ENCODE measurements at places on chromosomes 1 and 21.

DNA sequence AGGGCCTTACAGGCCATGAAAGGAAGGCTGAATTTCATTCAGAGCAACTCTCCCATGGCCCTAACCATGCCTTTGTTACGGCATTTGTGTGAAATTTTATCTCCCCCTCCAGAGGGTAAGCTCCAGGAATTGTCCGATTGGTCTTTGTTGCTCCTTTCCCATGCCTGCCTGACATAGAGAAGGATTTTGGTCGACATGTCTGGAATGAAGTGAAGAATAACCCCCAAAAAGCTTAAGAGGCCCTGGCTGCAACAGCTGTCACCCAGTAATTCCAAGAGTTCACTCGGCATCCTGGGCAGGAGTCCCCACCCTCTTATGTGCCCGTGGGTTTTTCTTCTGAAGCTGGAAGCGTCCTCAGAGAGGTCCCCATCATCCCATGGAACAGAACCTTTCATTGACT is 20.6 kb downstream of the CDA start:
- no peak for DNase-seq

- DNase-seq, result no peak
These were observed 455.1 kb upstream of the VAMP3 start for GRCh38 chr1:7315946-7316345.

DNA sequence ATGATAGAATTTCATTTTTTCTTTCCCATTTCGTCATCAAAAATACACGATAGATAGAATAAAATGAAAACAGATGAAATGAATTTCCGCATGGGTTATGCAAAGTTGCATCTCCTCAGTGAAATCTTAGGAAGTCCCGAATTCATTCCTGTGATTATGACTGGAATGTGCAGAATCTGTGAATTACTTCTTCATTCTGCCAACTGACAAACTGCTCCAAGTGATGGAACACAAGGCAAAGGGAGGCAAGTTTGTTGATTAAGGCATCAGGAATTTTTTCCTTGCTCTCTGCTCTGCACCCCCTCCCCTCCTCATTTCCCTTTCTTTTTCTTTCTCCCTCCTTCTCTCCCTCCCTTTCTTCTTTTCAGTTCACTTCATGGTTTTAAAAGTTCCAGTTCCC is 37.0 kb upstream of the ADGRL4 start:
- DNase-seq, result no peak

DNA sequence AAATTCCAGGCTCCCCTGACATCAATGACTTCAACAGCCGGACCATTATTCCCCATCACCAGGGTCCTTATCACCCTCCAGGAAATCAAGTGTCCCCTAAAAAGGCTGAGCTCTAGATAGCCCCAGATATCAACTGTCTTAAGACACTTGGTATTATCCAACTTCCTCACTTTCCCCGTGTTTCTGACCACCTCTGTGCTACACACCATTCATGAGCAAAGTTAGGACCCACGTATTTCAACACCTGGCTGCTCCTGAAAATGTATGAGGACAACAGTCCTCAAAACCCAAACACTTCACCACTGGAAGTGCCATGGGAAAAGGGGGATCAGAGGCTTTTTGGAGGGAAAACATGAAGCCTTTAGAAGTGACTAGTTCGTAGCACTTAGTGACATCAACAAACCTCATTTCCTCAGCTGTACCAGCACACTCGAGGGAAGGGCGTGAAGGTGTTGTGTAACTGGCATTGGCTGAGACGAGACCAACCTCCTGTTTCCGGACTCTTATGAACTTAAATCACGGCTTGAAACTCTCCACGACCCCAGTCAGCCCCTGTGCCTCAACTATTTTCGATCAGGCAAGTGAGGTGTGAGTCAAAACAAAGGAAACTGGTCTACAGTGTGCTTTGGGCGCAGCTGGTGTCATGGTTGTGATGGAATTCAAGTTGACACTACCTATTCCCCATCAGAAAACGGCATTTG is 4.1 kb upstream of the CHD5 start:
- no peak for DNase-seq

- DNase-seq, result no peak
These were observed 298.4 kb downstream of the ADGRL2 start for GRCh38 chr1:82099170-82099569.

GRCh38 chr1:181222972-181223505 is 134.5 kb downstream of the IER5 start:
- DNase-seq, result no peak

DNA sequence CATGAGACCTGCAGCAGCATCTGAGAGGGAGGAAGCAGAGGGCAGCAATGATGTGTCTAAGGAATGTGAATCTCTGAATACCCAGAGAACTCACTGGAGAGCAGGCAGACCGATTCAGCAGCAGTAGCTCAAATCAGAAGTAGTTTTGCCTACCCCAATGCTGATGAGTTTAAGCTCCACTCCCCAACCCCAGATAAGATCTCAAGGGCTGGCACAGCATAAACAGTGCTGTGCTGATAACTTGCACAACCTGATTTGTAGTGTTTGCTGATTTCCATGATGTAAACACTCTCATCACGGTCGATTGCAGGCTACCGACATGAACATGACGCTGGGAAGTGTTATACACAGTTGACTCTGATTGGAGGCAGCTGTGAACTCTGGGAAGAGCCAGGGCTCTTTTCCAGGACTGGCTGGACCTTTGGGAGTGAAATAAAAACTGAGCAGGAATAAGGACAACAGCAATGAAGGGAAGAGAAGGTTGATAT is 11.2 kb upstream of the HMGCS2 start:
- DNase-seq, result peak; percentile 58

GRCh38 chr1:239810061-239810481 is 281.6 kb upstream of the FMN2 start:
- no peak for DNase-seq

- DNase-seq, result peak; percentile 81
These were observed 8.3 kb downstream of the TENT5C start for GRCh38 chr1:117613969-117614729.

DNA sequence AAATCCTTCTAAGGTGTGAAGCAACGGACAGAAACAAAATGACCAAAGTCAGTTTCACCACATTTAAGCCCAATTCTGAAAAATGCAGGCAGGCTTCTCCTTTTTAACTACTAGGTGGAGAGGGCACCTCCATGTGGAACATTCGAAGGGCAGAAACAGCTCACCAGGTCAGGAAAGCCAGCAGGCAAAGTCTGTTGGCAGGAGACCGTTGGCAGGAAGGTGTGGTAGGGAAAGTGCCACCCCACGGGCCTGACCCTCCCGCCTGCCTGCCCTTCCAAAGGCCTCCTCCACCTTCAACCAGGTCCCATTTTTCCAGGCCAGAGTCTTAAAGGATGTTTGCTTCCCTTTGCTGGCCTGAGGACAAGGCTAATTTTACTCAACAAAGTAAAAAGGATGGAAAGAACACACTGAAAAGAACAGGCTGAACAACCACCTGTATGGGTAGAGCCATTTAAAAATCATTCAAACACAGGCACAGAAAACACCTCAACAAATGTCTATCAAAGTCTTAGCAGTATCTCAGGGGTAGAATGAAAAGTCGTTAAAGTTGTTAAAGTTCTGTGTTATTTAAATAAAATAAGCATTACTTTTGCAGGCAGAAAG is 26.4 kb downstream of the CAPZB start:
- DNase-seq, result peak; percentile 88

DNA sequence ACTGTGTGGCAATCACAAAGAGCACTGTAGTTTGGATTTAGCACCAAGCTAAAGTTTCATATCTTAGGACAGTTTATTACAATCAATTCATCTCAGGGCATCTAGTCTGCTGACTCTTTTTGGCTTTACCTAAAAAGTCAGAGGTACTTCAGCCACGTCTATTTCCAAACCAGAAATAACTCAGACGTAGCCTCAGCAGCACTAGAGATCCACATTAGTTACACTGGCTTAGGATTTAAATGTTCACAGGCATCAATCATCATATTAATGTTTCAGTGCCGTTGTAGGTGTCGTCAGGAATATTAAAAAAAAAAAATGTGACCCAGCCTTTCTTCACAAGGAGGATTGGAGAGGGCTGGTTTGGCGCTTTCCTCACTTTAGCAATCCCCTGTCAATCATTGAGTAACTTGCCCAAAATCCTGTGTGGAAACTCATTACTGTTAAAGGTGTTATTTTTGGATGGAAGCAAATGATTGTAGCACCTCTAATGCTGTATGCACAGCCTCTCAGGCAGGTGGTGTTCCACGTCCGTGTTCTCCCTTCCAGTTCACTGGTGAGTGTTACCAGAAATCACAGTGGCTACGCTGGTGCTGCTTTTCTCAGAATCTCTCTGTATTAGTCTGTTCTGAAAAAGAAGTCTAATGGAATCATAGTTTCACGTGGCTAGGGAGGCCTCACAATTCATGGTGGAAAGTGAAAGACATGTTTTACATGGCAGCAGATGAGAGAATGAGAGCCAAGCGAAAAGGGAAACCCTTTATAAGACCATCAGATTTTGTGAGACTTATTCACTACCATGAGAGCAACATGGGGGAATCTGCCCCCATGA is 45.4 kb downstream of the NEK7 start:
- DNase-seq, result no peak

DNA sequence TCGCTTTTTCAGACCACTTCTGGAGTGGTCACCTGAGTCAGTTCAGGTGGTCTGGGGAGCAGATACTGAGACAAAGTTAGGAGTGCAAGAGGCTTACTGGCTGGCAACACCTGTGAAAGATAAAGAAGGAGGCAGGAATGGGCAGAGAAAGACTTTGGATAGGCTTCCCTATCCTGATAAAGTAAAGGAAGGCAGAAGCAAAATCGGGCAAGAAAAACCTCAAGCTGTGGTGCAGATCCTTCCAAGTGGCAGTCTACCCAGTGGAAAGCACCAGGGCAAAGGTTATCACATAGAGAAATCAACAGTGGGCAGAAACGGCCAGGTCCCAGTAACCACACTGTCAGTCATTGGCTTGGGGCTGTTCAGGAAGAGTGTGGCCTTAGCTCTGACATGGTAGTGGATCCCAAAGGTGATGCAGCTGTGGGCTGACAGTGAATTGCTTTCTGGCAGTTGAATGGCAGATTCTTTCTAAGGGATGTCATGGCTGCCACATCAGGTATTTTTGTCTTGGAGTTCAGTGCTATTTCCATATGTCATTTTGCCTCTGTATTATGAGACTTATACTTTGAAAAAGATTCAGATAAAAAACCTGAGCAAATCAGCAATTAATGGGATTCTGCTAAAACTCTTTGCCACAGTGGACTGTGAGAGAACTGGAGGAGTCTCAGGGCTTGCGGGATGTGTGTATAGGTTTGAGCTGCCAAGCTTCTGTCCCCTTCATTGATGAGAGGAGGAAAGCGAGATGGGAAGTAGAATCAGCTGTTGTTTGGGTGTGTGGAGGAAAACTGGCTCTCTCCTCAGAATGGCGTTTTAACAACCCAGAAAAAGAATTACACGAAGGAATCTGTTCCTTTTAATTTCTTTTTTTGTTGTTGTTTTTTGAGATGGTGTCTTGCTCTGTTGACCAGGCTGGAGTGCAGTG is 8.1 kb upstream of the CGN start:
- DNase-seq, result no peak

GRCh38 chr1:231431665-231432415 is 9.8 kb upstream of the EGLN1 start:
- DNase-seq, result peak; percentile 41

- DNase-seq, result no peak
These were observed 1995.8 kb downstream of the NCAM2 start for GRCh38 chr21:22993822-22994574.

- DNase-seq, result no peak
These were observed 18.8 kb downstream of the AGRN start for GRCh38 chr1:1038694-1039093.

DNA sequence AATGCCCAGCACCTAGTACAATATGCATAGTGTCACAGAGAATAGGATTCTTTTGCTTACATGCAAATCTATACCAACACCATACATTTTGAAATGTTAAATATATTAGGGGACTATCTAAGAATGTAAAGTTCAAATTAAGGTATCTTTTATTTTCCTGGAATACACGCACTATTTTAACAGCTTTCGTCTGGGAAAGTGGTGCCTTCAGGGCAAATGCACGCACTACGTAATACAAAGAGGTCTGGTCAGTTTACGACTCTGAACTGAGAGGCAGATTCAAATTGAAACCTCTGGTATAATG is 931 bp downstream of the FUBP1 start:
- no peak for DNase-seq

All from small intestine (tissue), 16 donors.